ENCODE measurements at places on chromosomes 1 and 21.
A peak's percentile ranks its signal among the peaks of the same experiment; 100 is the strongest.

DNA sequence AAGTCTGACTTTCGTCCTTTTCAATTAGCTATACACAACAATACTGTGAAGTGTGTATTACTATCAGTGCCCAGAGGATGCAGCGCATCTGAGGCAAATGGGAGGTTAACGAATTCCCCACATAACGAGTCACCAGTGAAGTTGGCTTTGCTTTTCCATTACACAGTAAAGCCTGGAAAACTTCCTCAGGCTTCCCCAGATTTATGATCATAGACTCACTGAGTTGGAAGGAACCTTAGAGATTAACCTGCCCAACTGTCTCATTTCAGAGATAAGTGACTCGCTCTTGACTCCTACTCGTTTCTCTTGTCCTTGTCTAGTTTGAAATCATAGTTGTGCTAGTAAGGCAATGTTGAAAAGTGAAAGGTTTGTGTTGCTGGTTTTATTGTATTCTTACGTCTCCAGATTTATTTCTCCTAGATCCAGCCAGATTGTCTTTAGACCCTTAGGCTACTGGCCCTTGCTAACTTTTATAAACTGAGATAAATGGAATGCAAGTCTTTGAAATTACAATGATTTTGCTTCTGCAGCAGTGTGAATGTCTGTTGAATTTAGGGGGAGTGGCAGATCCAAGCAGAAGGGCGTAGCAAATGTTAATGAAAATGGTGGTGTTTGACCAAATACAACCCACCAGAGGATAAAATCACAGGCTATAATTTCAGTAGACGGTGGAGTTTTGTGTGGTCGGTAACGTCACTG lies 17.3 kb downstream of the S1PR1 start:
- peak; percentile 11 for DNase-seq

- no peak for DNase-seq
Measured at GRCh38 chr1:62367005-62367557, 47.8 kb upstream of the KANK4 start.

DNA sequence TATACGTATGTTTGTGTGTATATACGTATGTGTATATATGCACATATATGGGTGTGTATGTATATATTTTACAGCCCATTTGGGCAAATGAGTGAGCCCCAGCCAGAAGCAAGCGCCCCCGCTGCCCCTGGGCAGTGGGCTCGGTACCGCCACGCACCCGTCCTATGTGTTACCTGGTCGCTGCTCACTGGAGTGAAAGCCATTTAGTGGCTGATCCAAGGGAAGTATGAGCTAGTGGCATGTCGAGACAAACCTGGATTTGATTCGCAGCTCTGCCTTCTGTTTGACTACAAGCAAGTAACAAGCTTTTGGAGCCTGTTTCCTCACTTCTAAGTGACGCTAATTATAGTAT lies 35.8 kb upstream of the JAK1 start:
- no peak for DNase-seq

- DNase-seq = no peak
Measured at GRCh38 chr21:24223624-24224023, 1383.7 kb downstream of the MRPL39 start.

- no peak for DNase-seq
Measured at GRCh38 chr1:29971703-29972102, 735.4 kb downstream of the PTPRU start.

- DNase-seq = peak; percentile 89
Measured at GRCh38 chr21:38645282-38645681, 147.0 kb upstream of the ERG start.

- DNase-seq = no peak
Measured at GRCh38 chr1:223242971-223243370, 99.9 kb upstream of the TLR5 start.

GRCh38 chr1:75522389-75522788 lies 88.5 kb downstream of the SLC44A5 start:
- no peak for DNase-seq

DNA sequence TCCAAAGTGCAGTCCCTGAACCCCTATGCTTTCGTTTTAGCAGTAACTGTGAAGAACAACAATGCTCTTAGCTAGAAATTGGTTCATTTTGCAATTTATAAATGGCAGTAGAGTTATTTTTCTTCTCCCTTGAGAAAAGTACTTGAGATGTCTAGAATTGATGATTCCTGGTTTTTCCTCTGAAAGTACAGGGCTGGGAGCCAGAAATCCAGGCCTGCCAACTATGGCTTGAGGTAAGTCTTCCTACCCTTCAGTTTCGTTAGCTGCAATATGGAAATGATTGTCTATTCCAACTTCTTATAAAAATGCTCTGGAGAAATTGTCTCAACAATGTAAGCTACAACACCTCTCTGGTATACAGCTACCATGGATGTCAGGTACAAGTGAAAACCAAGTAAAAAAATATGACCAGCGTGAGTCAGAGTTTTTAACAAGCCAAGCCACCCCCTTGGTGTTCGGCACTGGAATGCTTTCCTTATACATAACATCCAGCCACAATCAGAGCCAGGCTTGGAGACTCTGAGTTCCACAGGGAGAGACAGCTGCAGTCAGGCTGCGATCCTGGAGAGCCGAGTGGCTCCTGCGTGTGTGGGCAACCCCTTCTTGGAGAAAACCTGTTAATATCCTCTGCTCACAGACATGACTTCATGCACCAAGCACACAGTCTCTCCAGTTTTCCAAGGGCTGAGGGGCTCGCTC lies 22.0 kb downstream of the TSPAN2 start:
- peak; percentile 79 for DNase-seq

DNA sequence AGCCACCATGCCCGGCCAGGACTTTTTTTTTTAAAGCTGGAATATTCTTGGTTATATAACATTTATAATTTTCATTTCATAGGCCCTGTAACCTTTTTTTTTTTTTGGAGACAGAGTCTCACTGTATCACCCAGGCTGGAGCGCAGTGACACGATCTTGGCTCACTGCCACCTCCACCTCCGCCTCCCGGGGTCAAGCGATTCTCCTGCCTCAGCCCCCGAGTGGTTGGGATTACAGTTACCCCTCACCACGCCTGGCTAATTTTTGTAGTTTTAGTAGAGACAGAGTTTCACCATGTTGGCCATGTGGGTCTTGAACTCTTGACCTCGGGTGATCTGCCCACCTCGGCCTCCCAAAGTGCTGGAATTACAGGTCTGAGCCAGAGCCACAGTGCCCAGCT lies 12.6 kb downstream of the ZYG11B start:
- DNase-seq = no peak

DNA sequence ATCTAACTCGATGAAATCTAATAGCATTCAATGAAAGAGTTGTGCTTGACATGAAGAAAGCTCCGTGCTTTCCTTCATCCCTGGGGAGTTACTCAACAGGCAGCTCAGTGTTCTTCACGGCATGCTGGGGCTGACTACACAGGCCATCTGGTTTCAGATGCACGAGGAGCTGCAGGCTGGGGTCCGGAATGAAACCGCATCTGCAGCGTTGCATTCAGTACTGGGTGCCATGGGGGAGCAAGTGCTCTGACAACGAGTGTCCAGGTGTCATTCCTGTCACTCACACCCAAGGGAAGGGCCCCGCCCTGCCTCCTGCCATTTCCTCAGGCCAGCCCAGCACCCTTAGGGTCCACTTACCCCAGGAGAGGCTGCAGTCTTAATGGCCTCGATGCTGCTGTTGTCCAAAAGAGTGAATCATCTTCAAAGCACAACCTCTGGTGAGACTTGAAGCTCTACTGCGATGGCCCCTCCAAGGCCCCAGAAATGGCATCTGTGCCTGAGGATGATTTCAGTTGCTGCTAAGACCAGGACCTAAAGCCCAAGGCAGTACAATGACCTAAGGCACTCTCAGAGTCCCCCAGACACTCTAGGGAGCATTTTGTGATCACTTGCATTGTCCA lies 61.4 kb downstream of the STUM start:
- peak; percentile 88 for DNase-seq

DNA sequence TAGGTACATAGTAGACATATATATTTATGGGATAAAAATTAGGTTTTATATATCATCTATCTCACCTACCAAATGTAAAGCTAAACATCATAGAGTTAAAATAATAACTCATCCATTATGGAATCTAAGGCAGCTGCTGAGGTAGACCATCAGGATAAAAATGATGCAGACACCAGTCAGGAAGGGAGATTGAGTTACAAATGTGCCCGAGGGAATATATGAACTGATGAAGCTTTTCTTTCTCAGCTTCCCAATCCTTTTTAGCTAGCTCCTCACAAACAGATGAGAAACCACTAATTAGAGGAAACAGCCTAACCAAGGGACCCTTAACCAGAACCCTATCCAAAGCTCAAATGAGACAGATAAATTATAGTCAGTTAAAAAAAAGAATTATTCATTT lies 20.9 kb downstream of the TTLL7 start:
- DNase-seq = no peak

- no peak for DNase-seq
Measured at GRCh38 chr1:39753132-39754025, 14.7 kb downstream of the PPIE start.

DNA sequence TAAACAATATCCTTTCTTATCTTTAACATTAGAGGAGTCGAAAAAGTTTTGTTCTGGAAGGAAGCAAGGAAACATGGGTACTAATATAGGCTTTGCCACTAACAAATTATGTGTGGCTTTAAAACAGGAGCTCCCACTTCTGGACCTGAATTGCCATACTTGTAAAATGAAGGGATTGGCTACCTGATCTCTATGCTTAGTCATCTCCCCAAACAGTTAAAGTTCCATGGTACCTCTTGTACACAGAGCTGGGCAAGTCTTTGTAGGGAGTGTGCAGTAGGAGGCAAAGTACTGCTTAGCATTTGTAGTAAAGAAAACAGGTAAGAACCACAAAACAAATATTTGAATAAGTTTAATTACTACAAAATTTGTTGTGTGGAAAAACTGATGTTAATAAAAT lies 81.3 kb downstream of the MAST2 start:
- no peak for DNase-seq

GRCh38 chr1:175268720-175269119 lies 76.1 kb upstream of the KIAA0040 start:
- DNase-seq = no peak

GRCh38 chr1:205294934-205295333 lies 26.6 kb downstream of the NUAK2 start:
- peak; percentile 48 for DNase-seq

- peak; percentile 84 for DNase-seq
Measured at GRCh38 chr1:202952818-202953217, 5.3 kb downstream of the ADIPOR1 start.

GRCh38 chr1:201539561-201540431 lies 869 bp downstream of the NAV1 start:
- DNase-seq = peak; percentile 91

GRCh38 chr1:172154551-172154950 lies 265.9 kb upstream of the C1orf105 start:
- DNase-seq = no peak

- DNase-seq = no peak
Measured at GRCh38 chr21:17427831-17428483, 84.9 kb upstream of the CXADR start.

DNA sequence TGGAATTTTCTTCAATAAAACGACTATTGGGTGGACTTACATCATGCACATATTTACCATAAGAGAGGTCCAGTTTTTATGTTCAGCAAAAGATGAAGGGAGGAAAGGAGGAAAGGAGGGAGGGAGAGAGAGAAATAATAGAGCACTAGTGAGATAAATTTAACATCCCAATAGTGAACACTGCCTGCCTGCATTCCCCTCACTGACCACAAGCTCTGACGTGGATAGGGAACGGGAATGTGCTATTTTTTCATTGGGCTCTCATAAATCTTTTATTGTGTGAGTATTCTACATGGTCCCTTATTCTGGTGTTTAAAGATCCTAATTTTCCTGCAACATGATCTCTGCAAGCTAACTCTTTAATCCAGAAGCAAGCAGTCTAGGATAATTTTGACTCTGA lies 82.1 kb downstream of the TTC3 start:
- DNase-seq = no peak

DNA sequence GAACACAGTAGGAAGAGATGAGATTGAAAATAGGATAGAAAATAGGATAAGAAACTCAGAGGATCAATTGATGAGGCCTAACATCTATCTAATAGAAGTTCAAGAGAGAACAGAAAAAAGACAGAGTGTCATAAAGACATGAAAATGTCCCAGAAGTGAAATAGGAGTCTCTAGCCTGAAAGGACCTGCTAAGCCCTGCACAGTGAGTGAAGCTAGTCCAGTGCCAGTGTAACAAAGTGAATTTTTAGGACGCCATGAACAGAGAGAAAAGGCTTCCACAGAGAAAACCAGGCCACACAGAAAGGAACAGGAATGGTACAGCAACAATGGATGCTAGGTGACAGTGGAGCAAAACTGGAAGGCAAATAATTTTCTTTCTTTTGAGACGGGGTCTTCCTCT lies 20.3 kb upstream of the LSS start:
- no peak for DNase-seq

DNA sequence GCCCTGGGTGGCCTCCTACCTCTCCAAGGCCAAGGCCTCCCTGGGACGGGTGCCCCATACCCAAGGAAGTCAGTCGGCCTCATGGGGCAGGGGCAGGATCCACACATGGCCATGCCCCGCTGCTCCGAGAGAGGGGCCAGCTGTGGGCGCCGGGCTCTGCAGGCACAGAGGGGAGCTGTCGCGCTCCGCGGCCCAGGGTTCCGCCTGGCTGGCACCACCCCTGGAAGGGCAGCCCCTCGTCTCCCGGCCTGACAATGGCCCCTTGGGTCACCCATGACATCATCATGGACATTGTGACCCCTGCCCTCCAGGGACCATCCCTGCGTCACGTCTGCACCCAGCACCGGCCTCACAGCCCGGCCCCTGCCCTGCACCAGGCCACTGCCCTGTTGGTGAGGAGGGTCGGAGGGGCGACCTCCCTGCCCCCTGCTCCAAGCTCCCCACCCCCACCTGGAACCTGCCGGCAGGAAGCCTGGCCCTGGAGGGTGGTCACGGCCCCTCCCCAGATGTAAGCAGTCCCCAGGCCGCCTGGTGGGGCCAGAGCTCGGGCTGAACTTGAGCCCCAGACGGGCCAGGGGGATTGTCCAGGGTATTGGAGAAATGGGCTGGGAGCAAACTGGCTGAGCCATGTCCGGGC lies 5.8 kb downstream of the TTLL10 start:
- peak; percentile 56 for DNase-seq

GRCh38 chr1:80050085-80050484 lies 1043.6 kb upstream of the ADGRL4 start:
- no peak for DNase-seq

DNA sequence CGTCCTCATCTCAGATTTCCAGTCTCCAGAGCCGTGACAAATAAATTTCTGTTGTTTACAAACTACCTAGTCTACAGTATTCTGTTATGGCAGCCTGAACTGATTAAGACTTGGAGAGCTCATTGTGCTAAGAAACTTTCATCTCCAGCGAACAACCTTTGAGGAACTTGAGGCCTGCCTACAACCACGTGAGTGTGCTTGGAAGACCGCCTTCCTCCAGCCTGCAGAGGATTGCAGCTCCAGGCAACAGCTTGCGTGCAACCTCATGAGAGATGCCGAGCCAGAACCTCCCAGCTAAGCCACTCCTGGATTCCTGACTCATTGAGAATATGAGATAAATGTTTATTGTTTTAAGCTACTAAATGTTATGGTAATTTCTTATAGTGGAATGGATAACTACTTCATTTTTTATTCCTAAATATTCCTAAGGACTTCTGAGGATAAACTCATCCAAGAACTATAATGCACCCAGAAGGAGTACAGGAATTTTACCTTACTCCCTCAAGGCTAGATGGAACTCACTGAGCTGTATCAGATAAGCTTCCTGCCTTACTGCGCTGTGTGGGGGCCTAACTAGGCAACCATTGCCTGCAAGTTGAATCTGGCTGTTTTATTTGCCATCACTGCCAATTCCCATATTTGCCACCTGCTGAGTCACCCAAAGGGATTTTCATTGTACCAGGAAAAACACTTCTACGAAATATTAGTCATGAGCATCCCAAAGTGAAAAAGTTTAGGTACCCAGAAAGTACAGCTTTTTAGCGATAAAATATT lies 17.6 kb downstream of the FAM177B start:
- DNase-seq = peak; percentile 80

GRCh38 chr1:63906047-63906704 lies 132.4 kb downstream of the ROR1 start:
- no peak for DNase-seq

Data from osteoblast (primary cell).